AG04450 (cell line): ENCODE measurements at places on chromosomes 13 and 19.
A peak's percentile ranks its signal among the peaks of the same experiment; 100 is the strongest.

GRCh38 chr19:30557927-30558557 lies 185.9 kb downstream of the ZNF536 start:
- no peak for DNase-seq

DNA sequence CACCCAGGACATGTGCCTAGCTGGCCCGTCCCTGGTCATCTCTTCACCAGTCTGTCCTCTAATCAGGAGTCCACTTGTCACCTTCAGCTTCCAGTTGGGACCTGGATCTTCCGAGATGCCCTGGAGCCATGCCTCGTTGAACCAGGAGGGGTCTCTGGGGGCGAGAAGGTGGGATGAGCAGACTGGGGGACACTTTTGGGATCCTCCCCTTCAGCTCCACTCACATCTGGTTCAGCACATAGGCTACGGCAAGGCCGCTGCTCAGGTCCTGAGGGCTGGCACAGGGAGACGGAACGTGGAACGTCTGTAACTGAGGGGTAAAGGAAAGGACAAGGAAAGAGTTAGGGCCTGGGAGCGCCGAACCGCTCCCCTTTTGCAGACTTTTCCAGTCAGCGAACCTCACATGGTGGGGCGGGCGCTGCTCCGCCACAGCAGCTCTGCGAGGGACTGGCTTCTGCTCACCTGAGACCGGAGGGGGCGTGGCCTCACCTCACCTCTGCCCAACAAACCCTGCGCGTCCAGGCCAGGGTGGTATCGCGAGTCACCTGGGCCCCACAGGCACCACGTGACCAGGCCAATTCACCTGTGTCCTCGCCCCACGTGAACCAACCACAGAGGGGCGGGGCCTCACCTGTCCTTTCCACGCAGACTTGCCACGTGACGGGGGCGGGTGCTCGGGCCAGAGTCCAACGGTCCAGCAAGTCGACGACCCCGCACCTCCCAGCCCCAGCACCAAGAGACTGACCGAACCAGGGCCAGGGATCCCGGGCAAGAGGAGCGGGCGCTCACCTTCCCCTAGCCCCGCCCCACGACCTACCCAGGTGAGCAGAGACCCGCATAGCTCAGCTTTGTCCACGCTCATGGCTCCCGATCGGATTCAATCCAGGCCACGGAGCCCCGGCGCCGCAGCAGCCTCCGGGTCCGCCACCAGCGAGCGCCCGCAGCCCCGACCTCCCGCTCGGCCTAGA lies at the start of gene HOOK2:
Gene HOOK2, minus strand, starts transcription at position 965 of the 968 bp plus-strand sequence. Its CDS starts 103 bp downstream, at position 862.
- DNase-seq = no peak

DNA sequence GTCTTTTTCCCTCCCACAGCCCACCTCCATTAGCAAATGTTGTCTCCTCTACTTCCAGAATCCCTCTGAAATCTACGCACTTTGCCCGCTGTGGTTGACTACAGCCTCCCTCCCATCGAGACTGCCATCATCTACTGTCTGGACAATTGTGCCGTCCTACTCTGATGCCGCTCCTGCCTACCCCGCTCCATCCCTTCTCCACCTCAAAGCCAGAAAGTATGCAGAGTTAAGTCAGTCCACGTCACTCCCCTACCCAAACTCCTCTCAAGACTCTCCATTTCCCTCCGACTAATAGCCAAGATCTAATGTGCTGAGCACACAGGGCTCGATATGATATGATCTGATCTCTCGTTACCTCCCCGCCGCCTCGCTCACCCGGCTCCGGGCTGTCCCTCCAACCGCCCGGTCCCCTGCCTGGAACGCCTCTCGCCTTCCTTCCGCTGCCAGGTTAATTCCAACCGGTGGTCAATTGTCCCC lies 556 bp downstream of the CACTIN start:
- DNase-seq = no peak

DNA sequence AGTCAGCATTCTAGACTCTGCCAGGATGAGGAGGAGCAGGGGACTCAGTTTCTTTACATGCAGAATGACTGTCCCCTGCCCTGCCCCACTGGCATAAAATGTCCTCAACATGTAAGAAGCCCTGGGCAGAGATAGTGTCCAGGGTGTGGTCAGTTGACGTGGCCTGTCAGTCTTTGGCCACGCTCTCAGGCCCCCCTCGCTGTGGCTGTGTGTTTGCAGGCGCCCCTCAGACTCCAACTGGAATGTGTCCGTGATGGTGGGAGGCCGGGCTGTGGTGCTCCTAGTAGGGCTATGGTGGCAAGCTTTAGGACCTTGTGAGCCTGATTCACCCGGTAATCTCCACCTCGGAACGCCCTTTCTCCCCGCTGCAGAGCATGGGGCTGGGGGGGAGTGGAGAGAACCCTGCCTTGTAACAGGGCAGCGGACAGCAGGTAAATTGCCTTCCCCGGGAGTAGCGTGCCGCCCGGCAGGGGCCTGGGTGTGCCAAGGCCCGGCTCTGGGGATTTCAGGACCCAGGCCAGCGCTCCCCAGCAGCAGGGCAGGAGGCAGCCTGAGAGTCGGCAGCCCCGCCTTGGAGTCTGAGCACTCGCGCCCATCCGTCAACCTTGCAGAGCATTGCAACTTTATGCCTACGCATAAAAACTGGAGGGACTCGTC lies 62.3 kb downstream of the CHST8 start:
- DNase-seq = peak; percentile 6

DNA sequence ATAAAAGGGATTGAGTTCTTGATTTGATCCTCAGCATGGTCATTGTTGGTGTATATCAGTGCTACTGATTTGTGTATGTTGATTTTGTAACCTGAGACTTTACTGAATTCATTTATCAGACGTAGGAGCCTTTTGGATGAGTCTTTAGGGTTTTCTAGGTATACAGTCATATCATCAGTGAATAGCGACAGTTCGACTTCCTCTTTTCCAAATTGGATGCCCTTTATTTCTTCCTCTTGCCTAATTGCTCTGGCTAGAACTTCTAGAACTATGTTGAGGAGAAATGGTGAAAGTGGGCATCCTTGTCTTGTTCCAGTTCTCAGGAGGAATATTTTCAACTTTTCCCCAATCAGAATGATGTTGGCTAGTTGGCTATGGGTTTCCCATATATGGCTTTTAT lies 27.0 kb downstream of the POMP start:
- DNase-seq = no peak

DNA sequence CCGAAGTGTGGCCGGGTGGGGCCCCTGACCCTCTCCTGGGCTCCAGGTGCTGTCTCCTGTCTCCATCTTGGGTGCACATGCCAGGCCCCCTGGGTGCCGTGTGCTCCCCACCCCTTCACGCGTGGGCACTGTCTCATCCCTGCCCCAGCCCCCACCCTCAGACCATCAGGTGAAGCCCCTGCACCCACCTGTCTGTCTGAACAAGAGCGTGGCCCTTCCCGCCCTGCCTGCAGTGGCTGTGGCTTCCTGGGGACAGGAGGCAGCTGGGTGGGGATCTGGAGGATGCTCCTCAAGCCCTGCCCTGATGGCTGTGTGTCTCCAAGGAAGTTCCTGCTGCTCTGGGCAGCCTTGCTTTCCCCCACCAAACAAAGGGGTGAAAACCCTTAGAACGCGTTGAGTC lies 2.2 kb downstream of the PRR22 start:
- no peak for DNase-seq

- no peak for DNase-seq
These were observed 35.9 kb downstream of the VWA8 start for GRCh38 chr13:41925014-41925413.

GRCh38 chr13:111874981-111875380 lies 192.0 kb upstream of the SOX1 start:
- DNase-seq = no peak

DNA sequence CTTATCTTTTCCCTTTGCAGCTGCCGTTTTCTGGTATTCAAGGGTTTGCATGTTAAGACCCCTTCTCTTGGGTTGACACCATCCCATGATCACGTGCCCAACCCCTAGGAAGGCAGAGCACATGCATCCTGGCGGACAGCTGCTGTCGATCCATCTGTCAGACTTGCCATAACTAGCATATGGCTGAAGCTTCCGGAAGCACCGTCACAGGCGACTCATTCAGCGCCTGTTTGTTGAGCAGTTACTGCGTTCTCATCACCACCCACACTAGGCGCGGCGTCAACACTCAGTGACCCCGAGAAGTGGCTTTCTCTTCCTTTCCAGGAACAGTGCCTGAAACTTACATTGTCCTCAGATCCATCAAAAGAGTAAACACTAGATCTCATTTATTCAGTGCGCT lies 93.6 kb downstream of the SOX1 start:
- no peak for DNase-seq

- DNase-seq = no peak
These were observed 10.4 kb downstream of the TSKS start for GRCh38 chr19:49752701-49753100.

DNA sequence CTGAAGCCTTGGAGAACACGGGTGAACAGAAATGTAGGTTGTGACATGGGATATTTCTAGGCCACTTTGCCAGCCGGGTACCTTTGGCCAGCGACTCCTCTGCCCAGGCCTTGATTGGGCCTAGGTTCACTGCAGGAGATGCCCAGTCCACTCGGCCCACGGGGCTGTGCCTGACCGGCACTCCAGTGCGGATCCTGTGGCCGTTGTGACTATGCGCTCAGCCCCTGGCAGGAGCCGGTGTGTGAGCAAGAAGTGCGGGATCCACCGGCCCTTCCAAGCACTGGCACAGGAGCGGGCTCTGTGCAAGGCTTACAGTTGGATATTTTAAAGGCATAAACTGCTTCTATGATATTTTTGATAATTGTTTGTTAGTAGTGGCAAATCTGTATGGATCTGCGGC lies 1042.5 kb upstream of the PCDH9 start:
- no peak for DNase-seq

DNA sequence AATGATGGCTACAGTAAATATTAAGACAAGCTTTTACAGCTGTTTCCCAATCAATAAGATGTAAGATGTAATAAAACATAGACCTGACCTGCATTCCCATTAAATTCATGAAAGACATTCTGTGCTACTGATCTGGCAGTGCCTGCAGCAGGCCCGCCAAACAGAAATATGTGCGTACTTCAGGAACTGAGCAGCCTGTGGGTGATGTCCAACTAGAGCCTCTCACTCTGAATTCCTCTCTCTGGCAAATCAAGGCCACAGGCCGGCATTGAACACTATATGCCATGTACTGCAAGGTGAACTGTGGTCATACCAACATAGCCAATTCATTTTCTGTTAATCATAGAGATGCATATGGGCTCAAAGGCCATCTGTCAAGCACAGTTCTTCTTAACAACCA lies 17.8 kb downstream of the SHISA2 start:
- DNase-seq = no peak

DNA sequence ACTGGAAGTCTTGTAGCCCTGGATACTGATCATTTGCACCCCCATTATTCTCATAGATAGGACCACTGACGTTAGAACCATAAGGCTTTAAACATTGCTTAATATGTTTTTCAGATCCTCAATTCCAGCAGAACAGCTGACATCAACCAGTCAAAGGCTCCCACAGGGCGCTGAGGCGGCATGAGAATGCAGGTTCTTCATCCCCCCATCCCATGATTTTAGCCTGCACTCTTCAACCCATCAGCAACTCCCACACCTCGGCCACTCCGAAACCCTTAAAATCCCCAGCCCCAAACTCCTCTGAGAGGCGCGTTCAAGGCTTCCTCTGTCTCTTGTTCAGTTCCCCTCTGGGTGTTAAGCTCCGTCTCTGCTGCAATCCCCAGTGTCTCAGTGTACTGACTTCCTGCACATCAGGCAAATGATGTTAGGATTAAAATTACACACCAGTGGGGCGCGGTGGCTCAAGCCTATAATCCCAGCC lies 24.3 kb upstream of the LAMP1 start:
- DNase-seq = no peak

GRCh38 chr13:70720386-70720785 lies 612.1 kb upstream of the KLHL1 start:
- no peak for DNase-seq

DNA sequence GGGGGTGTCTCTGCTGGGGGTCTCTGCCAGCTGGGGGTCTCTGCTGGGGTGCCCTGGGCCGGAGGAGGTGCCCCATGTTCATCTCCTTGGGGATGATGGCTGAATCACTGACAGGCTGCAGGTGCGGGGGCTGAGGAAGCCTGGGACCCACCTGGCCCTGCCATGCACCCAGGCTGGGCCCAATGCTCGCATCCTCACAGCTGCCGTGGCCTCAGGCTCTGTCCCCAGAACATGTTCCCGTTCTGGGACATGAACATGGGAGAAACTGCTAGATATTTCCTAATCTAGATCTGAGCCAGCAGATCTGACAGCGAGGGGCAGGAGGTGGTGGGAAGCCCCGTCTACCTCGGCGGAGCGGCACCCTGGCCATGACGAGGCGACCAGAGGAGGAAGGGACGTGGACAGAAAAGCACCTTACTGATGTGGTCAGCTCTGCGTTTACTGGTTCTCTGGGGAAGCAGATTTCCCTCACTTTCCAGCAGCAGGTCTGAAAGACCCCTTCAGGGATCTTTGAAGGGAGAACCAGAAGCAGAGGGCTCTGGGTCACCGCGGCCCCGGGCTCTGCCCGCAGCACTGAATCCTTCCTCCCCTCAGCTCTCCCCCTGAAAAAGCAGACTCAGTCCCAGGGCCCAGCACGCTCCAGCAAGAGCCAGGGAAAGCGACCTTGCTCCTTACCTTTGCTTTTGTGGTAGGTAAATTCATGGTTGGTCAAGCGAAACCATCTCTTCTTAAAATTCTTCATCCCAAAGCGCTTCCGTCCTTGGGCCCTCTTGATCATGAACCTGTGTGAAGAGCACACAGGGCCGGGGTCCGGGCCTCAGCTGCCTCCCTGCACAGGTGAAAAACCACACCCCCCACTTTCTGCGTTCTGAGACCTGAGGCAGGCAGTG lies 26.5 kb upstream of the C13orf46 start:
- no peak for DNase-seq

- DNase-seq = peak; percentile 47
These were observed at the start of gene ZNF480 for GRCh38 chr19:52296773-52297600. Gene ZNF480, plus strand, starts transcription at chr19:52297169. Its CDS starts 3,244 bp downstream, at chr19:52300413.

GRCh38 chr13:34913040-34913439 lies 29.0 kb upstream of the NBEA start:
- DNase-seq = no peak

GRCh38 chr13:74015137-74015536 lies 119.1 kb downstream of the KLF12 start:
- DNase-seq = no peak

DNA sequence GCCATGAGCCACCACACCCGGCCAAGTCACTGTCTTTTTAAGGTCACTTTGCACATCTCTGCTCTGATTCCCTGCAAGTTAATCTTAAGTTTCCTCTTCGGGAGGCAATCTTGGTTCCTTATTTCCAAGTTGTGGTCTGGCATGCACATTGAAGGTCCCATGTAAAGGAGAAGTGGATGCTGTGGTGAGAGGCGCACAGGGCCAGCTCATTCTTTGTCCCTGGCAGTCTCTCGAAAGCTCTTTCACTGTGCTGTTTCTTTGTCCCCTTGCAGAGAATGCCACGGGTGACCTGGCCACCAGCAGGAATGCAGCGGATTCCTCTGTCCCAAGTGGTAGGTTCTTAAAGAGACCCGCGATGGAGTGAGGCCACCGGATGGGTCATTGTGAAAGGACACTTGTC lies 16.4 kb upstream of the C19orf33 start:
- no peak for DNase-seq

GRCh38 chr19:28501976-28502375 lies 711.0 kb downstream of the UQCRFS1 start:
- no peak for DNase-seq
